Hematopoietic multipotent progenitor cell treated with erythropoietin and hydrocortisone succinate and interleukin-3 and kit ligand, for 8 days (in vitro differentiated cells): ENCODE measurements at places on chromosomes 7 and 10.

GRCh38 chr7:69596723-69597277 lies 1.5 kb upstream of the AUTS2 start:
- DNase-seq, result no peak

GRCh38 chr10:120076996-120077706 lies 184.6 kb downstream of the SEC23IP start:
- DNase-seq, result no peak

GRCh38 chr10:11515596-11516430 lies 95.6 kb downstream of the USP6NL start:
- DNase-seq, result peak; percentile 84

- DNase-seq, result no peak
Measured at GRCh38 chr10:49359349-49360270, 36.3 kb downstream of the DRGX start.

- DNase-seq, result no peak
Measured at GRCh38 chr10:43479275-43479674, 42.4 kb downstream of the ZNF487 start.

GRCh38 chr7:88346357-88346756 lies 39.7 kb upstream of the STEAP4 start:
- DNase-seq, result no peak

DNA sequence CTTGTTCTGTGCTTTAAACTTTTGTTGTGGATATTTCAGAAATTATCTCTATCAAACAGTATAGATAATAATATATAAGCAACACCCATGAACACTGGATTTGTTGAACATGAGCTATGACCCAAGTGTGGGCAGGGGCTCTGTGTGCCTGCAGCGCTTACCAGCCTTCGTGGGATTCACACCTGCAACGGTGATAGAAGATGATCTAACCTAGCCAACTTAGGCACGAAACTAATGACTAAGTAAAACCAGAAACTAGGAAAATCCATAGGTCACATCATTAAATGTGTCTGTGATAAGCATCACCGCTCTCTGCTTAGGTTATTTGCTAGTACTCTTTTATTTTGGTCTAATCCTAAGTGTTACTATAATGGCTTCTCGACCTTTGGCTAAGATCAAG lies 18.0 kb downstream of the SPAG6 start:
- DNase-seq, result no peak

- DNase-seq, result no peak
Measured at GRCh38 chr10:7458556-7458955, 47.7 kb upstream of the SFMBT2 start.

DNA sequence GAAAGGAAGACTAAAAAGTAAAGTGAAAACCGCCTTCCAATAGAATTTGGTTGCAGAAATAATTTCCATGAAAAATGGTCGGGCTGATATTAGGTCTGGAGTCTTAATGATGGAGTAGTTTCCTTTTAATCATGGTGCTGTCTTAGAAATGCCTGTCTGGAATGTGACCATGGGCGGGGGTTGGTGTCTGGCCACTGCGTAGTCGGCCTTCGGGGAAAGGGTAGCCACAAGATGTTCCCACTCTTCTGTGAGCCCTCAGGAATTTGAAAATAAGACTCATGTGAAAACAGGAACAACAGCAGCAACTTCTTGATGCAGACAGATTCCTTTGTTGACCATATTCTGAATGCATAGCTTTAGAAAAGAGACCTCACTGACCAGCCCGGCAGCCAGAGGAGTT lies 176.8 kb downstream of the KIAA1217 start:
- no peak for DNase-seq

DNA sequence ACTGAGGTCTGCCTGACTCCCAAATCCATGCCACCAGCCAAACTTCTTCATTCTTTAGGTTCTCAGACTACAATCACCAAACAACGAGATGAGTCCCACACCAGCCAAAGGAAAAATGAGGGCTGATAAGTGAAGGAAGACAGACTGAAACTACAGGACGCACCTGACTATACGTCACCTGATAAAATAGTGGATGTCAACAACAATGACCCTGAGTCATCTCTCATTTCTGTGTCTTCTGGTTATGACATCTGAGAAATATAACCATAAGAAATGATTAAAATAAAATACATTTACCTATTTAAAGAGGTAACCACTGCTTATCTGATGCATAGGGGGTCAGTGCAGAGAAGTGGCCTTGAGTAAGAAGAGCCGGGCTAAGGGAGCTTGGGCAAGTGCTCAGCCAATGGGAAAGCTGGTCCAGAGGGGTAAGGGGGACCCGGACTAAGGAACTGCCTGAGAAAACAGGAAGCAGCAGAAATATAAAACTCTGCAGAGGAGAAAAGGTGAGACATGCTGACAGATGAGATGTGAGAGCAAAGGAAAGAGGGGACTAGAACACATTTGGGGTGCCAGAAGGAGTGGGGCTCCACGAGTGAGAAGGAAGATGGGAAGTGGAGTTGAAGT lies 51.8 kb downstream of the HIPK2 start:
- no peak for DNase-seq

GRCh38 chr7:22935269-22935668 lies 78.7 kb downstream of the HYCC1 start:
- no peak for DNase-seq

DNA sequence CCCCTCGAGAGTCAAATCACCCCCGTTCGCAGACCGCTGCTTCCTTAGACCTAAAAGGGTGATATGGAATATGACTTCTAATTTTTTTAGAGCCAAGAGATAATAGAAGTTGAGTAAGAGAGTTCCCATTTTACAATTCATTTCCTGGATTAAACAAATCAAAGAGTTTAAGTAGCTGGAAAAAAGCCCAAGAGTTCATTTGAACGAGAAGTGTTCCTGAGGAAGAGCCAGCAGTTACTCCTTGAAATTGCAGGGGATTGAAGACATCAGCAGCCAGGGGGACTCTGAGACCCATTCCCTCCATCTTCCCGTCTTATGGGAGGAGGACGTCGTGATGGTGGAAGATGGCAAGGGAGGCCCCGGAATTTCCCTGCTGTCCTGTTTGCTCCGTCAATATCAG lies 277.0 kb downstream of the WDR11 start:
- DNase-seq, result no peak

- DNase-seq, result peak; percentile 49
Measured at GRCh38 chr7:37128327-37129034, 320.2 kb downstream of the ELMO1 start.

GRCh38 chr7:24715171-24715570 lies 42.1 kb downstream of the GSDME start:
- no peak for DNase-seq

DNA sequence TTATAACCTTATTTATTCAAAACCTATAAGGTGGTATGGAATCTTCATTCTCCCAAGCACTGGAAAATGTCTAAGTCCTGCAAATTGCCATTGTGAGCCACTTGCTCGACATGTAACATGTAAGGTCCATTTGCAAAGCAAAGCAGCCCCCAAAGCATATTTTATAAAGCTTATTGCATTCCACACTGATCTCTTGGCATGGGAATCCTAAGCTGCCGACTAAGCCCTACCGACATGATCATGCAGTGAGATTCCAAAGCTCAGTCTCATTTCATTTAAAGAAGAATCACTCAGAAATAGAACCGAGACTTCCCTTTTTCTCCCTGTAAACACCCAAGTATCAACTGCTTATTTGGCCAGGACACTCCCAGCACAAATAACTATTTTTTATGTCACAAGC lies 333.4 kb upstream of the MYO3A start:
- DNase-seq, result no peak

GRCh38 chr10:112279433-112279832 lies 3.8 kb upstream of the TECTB start:
- DNase-seq, result no peak

DNA sequence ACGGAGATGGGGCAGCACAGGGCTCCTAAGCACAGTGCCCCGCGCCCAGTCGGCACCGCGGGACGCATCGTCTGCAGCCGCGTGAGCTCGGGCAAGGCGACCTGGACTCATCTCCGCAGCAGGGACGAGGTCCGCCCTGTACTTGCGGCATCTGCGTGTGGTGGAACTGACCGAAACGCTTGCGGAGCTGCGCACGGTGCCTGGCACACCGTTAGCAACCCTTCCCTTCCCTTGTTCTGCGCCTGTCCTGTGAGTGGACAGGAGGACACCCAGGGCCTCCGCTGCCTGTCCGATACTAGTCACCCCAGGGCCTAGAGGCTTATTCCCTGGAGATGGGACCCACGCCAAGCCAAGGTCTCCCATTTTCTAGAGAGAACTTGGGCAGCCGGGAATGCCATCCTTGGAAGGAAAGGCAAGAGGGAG lies 98.5 kb downstream of the WDR11 start:
- DNase-seq, result no peak

- peak; percentile 40 for DNase-seq
Measured at GRCh38 chr10:84333864-84334451, 5.6 kb downstream of the CCSER2 start.
